ENCODE measurements at places on chromosomes 2 and 18.

- DNase-seq: no peak
These were observed 126.2 kb downstream of the TPO start for GRCh38 chr2:1539441-1539840.

DNA sequence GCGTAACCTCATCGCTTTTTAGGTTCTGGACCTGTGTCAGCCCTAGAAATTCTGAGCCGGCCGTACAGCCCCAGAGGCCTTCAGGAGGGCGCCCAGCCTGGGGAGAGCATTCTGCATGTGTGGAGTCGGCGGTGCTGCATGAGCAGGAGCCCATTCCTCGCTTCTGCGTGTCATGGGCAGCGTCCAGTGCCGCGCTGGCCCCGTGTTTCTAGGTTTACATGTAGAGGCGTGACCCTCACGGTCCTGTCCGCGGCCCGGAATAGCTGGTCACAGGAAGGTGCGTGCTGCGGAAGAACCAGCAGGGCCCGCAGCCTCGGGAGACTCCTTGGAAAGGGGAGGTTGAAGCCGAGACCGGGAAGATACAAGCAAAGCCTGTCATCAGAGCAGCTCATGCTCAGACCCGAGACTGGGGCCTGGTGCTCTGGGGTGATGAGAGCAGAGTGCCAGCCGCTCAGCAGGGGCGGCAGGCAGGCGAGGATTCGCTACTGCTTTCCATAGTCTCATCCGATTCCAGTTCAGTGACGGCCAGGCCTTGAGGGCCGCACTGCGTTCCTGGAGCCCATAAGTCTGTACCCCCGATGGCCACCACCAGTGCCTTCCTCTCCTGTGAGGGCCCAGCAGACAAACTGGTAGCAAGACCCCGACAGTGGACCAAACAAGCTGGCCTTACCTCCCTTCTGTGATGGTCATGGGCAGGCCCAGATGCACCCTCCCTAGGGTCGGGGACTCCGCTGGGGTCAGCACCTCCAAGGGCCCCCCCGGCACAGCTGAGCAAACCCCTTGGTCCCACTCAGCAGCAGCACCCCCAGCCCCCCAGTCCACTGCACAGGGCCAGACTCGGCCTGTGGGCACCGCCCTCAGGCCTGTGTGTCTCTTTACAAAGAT lies 15.6 kb upstream of the NFATC1 start:
- DNase-seq: no peak

DNA sequence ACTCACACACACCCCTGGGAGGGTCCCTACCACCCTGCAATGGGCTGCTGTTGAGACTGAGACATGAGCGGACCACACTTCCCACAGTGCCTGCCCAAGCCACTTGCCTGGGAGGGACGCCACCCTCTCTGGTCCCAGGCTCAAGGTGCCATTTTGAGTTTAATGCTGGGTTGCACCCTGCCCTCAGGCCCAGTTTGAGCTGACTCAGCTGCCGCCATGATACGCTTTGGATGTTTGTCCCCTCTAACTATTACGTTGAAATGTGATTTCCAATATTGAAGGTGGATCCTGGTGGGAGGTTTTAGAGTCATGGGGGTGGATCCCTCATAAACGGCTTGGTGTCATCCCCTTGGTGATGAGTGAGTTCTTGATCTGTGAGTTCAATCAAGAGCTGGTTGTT lies 76.4 kb upstream of the DYNC1I2 start:
- no peak for DNase-seq

DNA sequence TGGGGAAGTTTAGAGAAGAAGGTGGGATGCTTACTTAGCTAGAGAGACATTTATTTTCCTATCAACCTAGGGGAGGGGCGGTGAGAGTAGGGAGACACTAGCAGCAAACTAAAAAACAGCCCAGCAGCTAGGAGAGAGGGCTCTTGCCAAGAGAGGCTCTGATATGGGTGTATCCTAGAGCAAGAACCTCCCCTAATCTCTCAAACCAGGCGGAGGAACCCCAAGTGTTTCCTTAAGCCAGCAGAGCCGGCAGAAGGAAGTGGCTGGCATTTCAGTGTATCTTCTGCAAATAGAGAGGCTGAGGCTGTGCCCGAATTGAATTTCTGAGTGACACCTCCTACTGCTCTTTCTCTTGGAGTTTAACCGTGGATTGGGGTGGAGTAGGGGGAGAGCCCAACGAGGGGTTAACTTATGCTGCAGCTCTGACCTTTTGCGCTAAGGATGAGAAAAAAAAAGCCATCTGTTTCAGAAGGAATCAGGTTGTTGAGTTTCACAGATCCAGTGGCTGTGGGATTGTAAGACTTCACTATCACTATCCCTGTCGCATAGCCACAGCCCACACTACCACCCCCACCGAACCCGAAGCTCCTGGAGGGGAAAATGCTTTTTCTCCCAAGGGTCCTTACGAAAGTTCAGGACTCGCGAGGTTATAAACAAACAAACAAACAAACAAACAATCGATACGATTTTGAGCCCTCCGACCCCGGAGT lies 1.4 kb downstream of the ST8SIA5 start:
- DNase-seq: no peak

- no peak for DNase-seq
These were observed 43.6 kb downstream of the SPRED2 start for GRCh38 chr2:65388596-65389390.

- DNase-seq: no peak
These were observed 126.6 kb upstream of the CREB1 start for GRCh38 chr2:207403141-207403540.

GRCh38 chr18:3360211-3360610 lies 89.8 kb upstream of the TGIF1 start:
- no peak for DNase-seq

DNA sequence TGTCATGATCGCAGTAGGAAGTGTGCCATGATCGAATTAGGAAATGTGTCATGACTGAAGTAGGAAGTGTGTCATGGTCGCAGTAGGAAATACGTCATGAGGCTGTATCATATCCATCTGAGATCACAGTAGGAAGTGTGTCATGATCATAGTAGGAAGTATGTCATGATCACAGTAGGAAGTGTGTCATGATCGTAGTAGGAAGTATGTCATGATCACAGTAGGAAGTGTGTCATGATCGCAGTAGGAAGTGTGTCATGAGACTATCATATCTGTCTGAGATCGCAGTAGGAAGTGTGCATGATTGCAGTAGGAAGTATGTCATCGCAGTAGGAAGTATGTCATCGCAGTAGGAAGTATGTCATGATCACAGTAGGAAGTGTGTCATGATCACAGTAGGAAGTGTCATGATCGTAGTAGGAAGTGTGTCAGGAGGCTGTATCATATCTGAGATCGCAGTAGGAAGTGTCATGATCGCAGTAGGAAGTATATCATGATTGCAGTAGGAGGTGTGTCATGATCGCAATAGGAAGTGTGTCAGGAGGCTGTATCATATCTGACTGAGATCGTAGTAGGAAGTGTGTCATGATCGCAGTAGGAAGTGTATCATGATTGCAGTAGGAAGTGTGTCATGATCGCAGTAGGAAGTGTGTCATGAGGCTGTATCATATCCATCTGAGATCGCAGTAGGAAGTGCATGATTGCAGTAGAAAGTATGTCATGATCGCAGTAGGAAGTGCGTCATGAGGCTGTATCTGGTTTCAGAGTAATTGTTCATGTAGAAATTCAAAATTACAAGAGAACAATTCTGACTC lies 56.4 kb upstream of the NFATC1 start:
- no peak for DNase-seq

DNA sequence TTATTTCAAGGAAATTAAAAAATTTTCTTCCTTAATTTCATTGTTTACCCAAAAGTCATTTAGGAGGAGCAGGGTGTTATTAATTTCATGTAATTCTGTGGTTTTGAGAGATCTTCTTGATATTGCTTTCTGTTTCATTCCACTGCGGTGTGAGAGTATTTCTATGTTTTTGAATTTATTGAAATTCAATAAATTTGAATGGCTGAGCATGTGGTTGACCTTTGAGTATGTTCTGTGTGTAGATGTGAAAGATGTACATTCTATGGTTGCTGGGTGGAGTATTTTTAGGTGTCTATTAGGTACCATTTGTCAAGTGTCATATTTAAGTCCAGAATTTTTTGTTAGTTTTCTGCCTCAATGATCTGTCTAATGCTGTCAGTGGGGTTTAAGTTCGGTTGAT lies 39.4 kb upstream of the LANCL1 start:
- no peak for DNase-seq

Data from T-helper 9 cell (primary cell).